Right ventricle myocardium superior (tissue), 1 donor: ENCODE measurements at places on chromosomes 4 and X. TPM values are rescaled to one million over a fixed set of nuclear protein-coding genes. Genes with fewer than 3 reads are reported as not detected.
A peak's percentile ranks its signal among the peaks of the same experiment; 100 is the strongest.

- DNase-seq, result no peak
Measured at GRCh38 chrX:69022430-69022829, 142.8 kb downstream of the PJA1 start.

Gene GAGE12H
- total RNA-seq, result not detected

DNA sequence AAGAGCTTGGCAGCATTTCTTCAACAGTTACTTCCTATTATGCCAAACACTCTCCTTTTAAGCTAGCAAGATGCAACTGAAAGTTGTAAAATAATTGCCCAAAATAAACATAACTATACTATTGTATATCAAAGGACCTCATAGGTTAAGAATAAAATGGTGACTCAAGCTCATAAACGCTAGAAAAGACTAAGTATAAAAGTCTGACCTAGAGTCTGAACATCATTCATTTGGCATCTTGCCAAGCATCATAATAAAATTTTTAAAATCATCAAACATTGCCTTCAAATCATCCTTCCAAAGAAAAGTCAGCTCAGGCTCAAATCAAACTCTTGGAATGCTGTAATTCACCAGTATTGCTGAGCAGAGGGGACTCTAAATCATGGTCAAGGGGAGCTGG is 281.2 kb downstream of the QDPR start:
- no peak for DNase-seq

Gene GLRA2
- total RNA-seq, result not detected

Gene TMEM271
- total RNA-seq, result not detected

- no peak for DNase-seq
Measured at GRCh38 chr4:53535567-53535966, 55.7 kb downstream of the LNX1 start.

Gene TLR7
- 0.62 TPM for total RNA-seq

- no peak for DNase-seq
Measured at GRCh38 chr4:115278830-115279229, 165.4 kb upstream of the NDST4 start.

DNA sequence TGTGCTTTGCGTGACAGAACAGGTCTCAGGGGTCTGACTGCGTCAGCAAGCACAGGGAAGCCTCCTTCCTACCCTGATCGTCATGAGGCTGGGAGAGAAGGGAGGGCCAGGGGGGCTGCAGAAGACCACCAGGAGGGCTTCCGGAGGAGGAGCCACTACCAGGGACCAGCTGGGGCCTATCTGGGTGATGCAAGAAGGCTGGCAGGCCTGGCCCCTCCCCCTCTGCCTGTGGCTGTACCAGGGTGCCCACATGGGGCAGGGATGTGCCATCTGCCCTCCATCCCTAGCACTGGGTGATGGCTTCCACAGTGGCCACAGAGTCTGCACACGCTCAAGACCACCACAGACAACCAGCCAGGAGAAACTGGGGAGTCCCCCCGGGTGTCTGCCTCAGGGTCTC is 116.4 kb upstream of the NKX1-1 start:
- peak; percentile 32 for DNase-seq

GRCh38 chrX:132858018-132858417 is 100.4 kb downstream of the HS6ST2 start:
- DNase-seq, result no peak

DNA sequence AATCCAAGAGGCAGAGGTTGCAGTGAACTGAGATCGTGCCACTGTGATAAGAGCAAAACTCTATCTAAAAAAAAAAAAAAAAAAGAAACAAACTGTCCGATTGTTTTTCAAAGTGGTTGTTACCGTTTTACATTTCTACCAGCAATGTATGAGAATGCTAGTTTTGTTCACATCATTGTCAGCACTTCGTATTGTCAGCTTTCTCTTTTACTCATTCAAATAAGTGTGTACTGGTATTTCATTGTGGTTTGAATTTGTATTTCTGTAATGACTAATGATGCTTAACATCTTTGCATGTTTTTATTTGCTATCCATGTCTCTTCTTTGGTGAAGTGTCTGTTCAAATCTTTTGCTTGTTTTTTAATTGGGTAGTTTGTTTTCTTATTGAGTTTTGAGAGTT is 65.8 kb downstream of the GPR101 start:
- no peak for DNase-seq

- no peak for DNase-seq
Measured at GRCh38 chrX:125439194-125439849, 119.7 kb downstream of the TEX13C start.

DNA sequence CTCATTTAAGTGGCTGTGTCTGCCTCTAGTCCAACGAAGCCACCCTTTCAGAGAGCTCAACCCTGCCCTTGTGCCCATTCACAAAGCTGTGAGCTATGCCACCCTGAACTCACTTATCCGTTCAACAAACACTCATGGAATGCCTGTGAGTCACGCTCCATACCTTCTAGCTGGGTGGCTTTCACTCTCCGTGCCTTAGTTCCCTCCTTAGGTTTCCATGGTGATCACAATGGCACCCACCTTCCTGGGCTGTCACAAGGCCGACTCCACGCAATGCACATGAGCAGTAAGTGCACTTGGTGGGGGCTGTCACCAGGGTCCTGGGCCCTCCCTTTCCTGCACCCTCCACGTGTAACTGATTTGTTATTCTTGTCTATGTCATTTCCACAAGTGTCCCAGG is 37.2 kb upstream of the PPP2R2C start:
- DNase-seq, result no peak

- no peak for DNase-seq
Measured at GRCh38 chr4:18292411-18292810, 270.9 kb upstream of the LCORL start.

DNA sequence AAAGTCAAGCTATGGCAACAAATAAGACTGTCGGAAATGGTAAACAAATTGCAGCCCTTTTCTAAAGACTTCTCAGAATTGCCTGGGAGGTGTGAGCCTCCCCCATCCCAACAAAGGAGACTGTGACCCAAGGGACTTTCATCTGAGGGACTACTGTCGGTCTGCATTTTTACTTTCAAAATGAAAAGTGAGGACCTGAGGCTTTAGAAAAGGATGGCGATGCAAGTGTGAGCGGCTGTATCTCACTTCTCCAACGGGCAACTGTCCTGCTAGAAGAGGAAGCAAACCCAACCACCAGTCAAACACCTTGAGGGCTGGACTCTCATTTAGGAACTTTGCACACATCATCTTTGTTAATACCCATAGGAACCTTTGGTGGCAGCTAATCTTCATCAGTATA is 62.6 kb upstream of the CLNK start:
- no peak for DNase-seq
